NCI-H1436 (cell line): ENCODE measurements at places on chromosomes 13 and 19.
A peak's percentile ranks its signal among the peaks of the same experiment; 100 is the strongest.

- DNase-seq, result no peak
These were observed 752.2 kb downstream of the GPC5 start for GRCh38 chr13:92150606-92151005.

GRCh38 chr19:1113030-1113985, 9.5 kb downstream of the GPX4 start:
- peak; percentile 47 for DNase-seq

- no peak for DNase-seq
These were observed 3.3 kb downstream of the P2RY11 start for GRCh38 chr19:10114651-10115391.

DNA sequence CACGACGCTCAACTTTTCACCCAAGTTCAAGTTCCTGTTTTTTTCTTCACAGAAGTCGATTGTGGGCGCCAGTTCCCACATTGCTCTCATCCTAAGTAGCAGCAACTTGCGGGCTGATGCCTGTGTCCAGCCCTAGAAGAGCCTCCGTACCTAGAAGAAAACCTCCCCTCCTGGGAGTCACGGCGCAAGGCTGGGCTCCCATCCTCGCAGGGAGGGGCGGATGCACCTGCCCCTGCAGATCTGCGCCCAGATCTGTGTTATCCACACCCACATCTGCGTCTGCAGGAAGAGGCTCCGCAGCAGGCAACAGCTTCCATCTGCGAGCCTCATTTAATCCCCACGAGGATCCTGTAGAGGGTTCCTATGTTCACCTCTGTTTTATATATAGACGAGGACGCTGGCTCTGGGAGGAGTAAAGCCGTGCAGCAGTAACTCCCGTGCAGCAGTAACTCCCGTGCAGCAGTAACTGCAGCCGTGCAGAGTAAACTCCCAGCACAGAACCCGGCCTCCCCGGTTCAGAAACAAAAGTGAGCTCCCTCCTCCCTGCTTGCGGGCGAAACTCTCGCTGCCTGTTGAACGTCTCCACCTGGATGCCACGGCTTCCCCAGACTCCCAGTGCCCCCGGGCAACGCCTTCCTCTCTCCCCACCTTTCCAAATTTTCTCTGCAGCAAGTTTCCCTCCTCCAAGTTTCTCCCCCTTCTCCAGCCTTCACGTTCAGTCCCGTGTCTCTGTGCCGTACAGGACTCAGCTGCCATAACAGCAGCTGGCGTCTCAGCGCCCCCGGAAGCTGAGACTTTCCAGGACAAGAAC, 23.5 kb upstream of the LAIR1 start:
- DNase-seq, result no peak

DNA sequence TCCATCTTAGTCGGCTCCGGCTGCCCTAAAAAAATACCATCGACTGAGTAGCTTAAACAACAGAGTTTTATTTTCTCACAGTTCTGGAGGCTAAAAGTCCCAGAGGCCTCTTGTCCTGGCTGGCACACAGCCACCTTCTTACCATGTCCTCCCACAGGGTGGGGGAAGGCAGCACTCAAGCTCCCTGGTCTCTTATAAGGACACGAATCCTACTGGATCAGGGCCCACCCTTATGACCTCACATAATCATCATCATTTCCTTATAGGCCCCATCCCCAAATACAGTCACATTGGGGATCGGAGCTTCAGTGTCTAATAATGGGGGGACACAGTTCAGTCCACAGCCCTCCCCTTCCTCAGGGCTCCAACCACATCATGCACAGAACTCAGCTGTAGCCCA, 2.6 kb upstream of the TUBA3C start:
- DNase-seq, result no peak
